ENCODE measurements at places on chromosomes 2 and 18.

- DNase-seq: no peak
Observed at GRCh38 chr2:122692400-122693083, 937.1 kb downstream of the TSN start.

DNA sequence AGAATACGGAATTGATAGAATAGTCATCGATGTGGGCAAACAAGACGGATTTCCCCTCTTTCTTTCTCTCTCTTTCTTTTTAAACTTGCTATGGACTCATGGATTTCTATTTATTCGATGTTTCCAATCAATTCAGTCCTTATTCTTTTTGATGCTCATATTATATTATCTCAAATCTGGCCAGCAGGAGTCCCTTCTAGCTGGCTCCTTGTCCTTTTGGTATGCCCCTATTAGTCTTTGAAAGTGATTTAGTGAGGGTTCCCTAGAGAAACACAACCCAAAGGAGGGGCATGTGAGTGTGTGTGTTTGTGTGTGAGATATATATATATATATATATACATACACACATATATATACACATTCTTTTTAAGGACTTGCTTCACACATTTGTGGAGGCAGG is 23.5 kb upstream of the BIN1 start:
- DNase-seq: no peak

- DNase-seq: no peak
Observed at GRCh38 chr2:190965580-190966222, 48.3 kb downstream of the STAT1 start.

- DNase-seq: no peak
Observed at GRCh38 chr18:24000613-24001490, 13.7 kb upstream of the TTC39C start.

DNA sequence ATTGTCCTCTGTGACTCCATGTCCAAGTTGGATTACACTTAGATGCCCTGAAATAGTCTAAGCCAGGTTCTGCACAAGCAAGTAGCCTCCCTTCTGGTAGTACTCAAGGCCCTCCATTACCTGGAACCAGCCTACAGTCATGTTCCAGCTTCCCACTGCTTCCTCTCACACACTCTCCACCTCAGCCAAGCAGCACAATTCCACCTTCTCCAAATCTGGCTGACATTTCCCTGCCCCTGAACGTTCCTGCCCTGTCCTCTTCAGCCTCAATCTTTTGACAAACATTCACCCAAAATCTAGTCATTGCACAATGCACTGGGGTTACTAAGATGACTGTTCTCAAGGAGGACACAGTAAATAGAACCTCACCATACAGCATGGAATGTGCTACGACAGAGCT is 95.3 kb upstream of the KLHL29 start:
- no peak for DNase-seq

- DNase-seq: no peak
Observed at GRCh38 chr2:107669335-107669734, 157.4 kb upstream of the RGPD4 start.

DNA sequence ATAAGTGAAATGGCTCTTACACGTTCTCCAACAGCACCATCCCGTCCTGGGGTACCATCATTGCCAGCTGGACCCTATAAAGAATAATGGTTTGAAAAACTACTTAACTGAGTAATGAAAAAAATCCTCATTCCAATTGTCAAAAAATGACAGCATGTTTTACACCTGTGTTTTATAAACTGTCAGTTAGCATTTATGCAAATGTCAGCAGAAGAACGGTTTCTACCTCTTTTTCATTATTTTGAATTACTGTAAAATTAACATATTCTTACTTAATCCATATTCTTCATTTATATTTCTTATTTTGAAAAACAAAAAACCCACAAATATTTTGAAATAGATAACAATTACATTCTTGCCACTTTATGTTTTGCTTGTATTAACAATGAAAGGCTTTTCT is 74.0 kb downstream of the COL3A1 start:
- no peak for DNase-seq
